ENCODE measurements at places on chromosomes 4 and X. TPM values are rescaled to one million over a fixed set of nuclear protein-coding genes. Genes with fewer than 3 reads are reported as not detected.

Gene CT83
- total RNA-seq = 30.5 TPM

Gene CYBB
- 2.1 TPM for total RNA-seq

Gene ZNF330
- total RNA-seq = 20.0 TPM

Gene FAM3A
- 36.8 TPM for total RNA-seq

Gene ALB
- total RNA-seq = not detected

Gene DYNLT3
- total RNA-seq = 28.0 TPM

Gene GABRG1
- total RNA-seq = not detected

Gene MTMR8
- total RNA-seq = 3.0 TPM

Gene MAGEB2
- total RNA-seq = not detected

Gene GALNT7
- 47.7 TPM for total RNA-seq

Gene HMGN5
- total RNA-seq = 14.4 TPM

Gene ITM2A
- total RNA-seq = 25.7 TPM

Gene NSG1
- not detected for total RNA-seq

Gene DMP1
- total RNA-seq = not detected

Gene UGT2B10
- total RNA-seq = not detected

Gene FANCB
- 14.1 TPM for total RNA-seq

Gene FOXP3
- total RNA-seq = not detected

Gene FAM184B
- total RNA-seq = 0.09 TPM

Gene NUDT11
- 1.3 TPM for total RNA-seq

Gene XPNPEP2
- not detected for total RNA-seq

Gene FAM9C
- not detected for total RNA-seq

Gene PDE6B
- total RNA-seq = not detected

Gene ADGRG2
- total RNA-seq = 0.09 TPM

Gene MAGEA3
- total RNA-seq = not detected

Gene TNIP2
- total RNA-seq = 18.7 TPM

Gene TAF7L
- total RNA-seq = not detected

Gene BEX2
- 2.5 TPM for total RNA-seq

Gene TDO2
- total RNA-seq = not detected

Gene NDNF
- total RNA-seq = 0.29 TPM

Gene SOX3
- not detected for total RNA-seq

Gene FGA
- total RNA-seq = 0.34 TPM

Gene CT47B1
- not detected for total RNA-seq

Gene FATE1
- total RNA-seq = not detected

Gene PAGE2
- total RNA-seq = not detected
